Central memory CD4-positive, alpha-beta T cell (primary cell): ENCODE measurements at places on chromosomes 7 and 10.

DNA sequence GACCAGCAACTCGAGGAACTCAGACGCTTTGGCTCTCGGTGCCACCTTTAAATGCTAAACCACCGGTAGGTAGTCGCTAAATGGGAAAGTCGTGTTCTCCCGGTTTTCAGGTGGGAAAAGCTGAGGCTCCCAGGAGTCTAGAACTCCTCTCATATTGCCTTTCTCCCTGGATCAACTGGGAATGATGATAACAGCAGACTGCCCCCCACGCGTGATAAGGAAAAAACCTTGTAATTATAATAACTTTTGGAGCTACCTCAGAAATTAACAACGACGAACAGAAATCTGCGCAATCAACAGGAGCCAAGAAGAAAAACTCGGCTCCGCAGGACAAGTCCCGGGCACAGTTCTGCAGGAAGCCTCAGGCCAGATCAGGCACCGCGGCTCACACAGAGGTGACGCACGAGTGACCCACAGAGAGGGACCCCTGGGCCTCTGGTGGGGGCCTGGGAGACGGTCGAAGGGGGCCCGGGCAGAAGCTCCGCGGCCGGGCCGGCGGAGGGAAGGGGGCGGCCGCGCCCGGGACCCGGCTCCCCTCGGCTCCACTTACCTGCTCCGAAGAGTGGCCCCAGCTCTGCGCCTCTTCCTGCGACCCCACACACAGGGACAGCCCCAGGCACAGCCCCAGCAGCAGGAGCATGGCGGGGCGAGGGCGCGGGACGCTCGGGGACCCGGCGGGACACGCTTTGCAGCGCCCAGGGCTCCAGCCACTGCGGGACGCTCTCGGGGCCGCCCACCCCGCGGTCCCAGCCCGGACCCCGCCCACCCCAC is at the start of gene ITIH5:
Gene ITIH5, minus strand, starts transcription at position 714 of the 771 bp plus-strand sequence. Its CDS starts 74 bp downstream, at position 640.
- no peak for DNase-seq

DNA sequence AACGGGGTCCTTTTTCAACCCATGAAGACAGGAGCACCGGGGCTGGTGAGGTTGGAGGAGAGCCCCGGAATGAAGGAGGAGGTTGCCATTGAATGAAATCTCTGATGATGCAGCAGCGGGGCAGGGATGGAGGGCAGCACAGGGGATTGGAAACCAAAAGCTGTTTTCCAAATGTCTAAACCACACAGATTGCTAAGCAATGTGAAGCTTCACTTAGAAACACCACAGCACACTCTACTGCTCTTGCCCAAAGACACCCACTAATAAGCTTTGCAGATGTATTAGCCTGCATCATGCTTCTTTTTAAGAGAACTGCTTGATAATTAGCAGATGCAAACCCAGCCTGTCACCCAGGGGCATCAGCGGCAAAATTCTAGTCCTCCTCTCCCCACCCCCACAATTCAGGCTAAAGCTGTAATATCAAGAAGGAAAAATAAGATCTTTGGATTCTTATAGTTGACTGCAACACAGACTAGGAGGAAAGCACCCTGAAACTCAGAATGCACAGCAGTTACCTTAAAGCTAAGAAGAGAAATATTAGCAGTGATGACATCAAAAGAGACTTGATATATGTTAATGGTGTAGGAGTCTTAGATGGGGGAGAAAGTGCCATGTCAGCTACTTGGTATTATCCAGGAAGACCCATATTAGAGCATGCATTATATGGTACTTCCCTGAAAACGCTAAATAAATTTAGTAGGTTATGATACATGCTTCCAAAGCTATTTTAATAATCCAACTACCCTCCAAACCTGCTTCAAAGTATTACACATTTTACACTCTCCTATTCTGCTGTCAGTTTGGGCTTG is 666.7 kb downstream of the KCNMA1 start:
- DNase-seq, result no peak

- DNase-seq, result no peak
Measured at GRCh38 chr7:12504149-12504548, 66.4 kb upstream of the SCIN start.

GRCh38 chr7:14047709-14048399 is 58.4 kb upstream of the ETV1 start:
- no peak for DNase-seq

GRCh38 chr10:75111907-75112679 is 637 bp downstream of the SAMD8 start:
- DNase-seq, result peak; percentile 50

- DNase-seq, result no peak
Measured at GRCh38 chr10:67912331-67912946, 28.0 kb downstream of the SIRT1 start.

- no peak for DNase-seq
Measured at GRCh38 chr10:79449181-79450146, 4.0 kb upstream of the ZCCHC24 start.

DNA sequence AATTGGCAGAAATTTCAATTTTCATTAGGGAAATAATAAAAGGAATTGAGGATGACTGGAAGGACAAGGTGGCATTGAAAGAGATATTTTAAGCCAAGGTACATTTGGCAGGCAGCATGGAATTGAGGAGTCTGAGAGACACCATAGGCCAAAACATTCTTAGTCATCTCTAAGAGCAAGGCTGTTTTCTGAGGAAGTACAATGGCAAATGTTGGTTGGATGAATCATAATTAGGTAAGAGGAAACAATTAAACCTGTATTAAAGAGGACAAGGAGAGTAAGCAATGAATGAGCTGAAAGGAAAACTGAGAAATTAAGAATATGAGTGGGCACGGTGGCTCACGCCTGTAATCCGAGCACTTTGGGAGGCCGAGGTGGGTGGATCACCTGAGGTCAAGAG is 86.3 kb downstream of the MRPL32 start:
- no peak for DNase-seq

DNA sequence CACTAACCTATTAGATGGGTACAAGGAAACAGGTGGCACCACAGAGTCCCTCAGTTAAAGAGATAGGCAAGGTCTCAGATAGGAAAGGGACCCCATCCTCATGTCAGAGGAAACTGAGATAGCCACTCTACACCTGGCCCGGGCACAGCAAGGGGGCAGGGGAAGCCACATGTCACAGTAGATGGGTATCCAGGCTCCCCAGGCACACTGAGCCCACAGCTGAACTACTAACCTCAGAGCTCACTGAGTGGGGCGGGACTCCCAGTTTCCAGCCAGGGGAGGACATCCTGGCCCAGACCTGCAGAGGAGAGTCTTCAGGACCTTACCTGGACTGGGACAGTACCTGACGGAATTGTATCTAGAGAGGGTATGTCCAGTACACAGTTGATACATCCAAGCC is 3.7 kb upstream of the CDHR1 start:
- no peak for DNase-seq

DNA sequence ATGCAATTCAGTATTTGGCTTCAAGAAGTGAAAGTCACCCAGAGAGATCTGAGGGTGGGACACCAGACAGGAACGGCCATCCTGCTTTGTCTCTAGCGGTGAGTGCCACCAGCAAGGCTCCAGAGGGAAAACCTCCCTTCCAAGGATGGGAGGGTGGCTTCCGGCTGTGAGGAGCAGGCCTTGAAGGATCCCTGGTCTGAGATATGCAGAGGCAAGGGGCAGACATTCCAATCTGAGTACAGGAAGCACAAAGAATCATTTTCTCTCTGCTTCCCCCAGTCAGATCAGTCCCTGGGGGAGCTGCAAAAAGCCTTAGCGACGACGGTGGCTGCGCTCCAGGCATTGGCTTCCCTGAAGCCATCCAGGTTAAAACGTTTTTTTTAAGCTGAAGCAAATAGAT is 167.4 kb downstream of the TEX36 start:
- no peak for DNase-seq

GRCh38 chr10:6426317-6426716 is 153.8 kb downstream of the PRKCQ start:
- DNase-seq, result no peak

GRCh38 chr7:155464948-155465739 is 7.2 kb downstream of the EN2 start:
- no peak for DNase-seq

GRCh38 chr10:6197321-6197720 is 5.4 kb upstream of the PFKFB3 start:
- no peak for DNase-seq

- DNase-seq, result no peak
Measured at GRCh38 chr10:57917019-57917418, 350.7 kb downstream of the IPMK start.

DNA sequence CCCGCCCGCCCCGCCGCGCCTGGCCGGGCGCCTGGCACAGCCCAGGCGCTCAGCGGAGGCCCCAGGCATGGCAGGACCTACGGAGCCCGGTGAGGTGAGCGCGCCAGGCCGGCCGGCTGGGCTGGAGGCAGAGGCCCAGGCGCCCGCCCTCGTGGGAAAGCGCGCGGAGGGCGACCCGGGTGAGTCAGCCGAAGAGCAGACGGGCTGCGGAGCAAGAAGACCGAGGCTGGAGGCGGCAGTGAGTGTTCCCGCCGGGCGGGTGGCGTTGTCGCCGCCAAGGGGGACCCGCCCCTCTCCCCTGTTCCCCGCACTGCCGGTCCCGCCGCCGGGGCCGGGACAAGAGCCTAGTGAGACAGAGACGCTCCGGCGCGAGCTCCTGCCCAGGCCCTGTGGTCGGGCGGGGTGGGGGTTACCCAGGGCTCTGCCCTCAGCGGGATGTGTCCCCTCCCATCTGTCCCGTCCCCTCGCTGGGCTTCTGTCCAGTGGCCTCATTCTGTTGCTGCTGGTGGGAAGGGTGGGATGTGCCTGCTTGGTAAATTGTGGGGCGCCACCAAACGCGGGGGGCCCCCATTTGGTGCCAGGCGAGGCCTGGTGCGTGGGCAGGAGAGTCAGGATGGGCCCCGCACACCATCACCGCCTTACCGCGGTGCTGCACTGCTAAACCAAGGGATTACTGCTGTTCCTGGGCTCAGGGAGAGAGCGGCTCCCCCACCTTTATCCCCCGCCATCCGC is 17.0 kb upstream of the NODAL start:
- DNase-seq, result no peak

GRCh38 chr7:97317575-97317974 is 200.1 kb downstream of the SDHAF3 start:
- DNase-seq, result no peak

GRCh38 chr10:97057491-97058235 is 128.1 kb downstream of the SLIT1 start:
- DNase-seq, result no peak

DNA sequence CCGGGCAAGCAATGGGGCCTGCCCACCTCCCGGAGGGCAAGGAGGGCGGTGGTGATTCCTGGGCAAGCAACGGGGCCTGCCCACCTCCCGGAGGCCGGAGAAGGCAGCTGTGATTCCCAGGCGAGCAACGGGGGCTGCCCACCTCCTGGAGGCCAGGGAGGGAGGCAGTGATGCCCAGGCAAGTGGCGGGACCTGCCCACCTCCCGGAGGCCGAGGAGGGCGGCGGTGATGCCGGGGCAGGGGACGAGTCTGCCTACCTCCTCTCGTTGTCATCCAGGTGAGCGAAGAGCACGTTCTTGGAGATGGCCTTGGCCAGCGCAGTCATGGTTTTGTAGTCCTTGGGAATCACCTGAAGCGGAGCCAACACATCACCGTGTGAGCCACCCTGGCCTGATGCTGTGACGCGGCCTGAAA is 49.5 kb upstream of the DNAAF5 start:
- no peak for DNase-seq

DNA sequence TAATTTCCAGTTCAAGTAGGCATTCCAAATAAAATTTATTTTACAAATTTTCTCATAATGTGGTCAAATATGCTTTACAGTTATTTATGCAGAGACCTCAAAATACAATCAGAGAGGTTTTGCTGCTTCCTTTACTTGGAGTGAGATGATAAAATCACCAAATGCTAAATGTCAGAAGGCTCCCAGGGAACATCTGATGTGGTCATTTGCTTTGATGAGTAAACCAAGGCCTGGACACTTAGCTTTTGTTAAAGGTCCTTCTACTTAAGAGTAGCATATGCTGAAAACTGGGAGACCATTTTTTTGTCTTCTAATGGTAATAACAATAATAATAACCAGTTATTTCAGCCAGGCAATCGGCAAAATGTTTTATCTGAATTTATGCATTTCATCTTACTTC is 60.6 kb upstream of the AKR1E2 start:
- DNase-seq, result no peak

DNA sequence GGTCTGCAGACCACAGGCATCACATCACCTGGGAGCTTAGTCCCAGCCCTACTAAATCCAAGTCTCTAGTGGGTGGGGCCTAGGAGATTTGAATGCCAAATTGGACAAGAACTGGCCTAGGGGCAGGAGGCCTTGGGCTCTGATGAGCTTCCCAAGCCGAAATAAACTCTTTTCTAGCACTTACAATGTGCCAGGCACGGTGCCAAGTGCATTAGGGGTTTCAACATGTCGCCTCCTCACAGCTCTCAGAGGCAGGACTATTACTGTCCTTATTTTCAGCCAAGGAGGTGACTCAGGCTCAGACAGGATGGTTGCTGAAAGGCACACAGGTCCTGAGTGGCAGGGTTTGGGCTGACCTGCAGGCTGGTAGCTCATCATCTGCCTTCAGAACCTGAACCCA is 9.2 kb upstream of the CPA1 start:
- no peak for DNase-seq

GRCh38 chr7:5489991-5490536 is 66.4 kb upstream of the TNRC18 start:
- no peak for DNase-seq

- DNase-seq, result no peak
Measured at GRCh38 chr10:85647741-85648140, 718.9 kb downstream of the GRID1 start.

- DNase-seq, result no peak
Measured at GRCh38 chr10:129936266-129936922, 27.7 kb downstream of the EBF3 start.

GRCh38 chr10:23777153-23777552 is 338.3 kb downstream of the OTUD1 start:
- no peak for DNase-seq

DNA sequence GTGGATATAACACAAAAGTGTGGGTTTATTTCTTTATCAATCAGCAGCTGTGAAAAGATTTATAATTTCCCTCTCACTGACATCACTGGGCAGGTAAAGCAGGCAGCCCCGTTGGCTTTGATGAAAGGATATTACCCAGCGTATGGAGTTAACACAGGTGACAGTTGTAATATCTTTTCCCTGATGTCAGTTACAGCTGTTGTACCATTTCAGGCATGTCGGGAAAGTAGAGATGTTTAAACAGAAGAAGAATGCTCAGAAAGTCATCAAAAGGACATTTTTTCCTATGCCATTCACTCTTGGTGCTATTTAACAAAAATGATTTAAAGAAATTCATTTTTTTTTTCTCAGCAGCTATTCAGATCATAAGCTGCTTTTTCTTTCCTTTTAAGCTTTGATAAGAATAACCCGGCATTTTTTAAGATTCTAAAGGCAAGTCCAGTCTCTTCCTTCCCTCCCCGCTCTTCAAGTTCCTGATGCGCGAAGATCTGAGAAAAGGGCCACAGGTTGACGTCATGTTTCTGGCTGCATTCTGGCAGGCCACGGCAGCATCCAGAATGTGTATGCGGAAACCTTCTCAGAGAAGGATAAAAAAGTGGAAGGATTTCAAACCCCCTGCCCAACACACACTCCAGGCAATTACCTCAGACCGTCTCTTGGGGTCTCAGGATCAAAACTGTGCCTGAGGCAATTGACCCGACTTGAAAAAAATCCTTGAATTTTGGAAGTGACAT is 32.5 kb upstream of the ADAM12 start:
- DNase-seq, result no peak

- no peak for DNase-seq
Measured at GRCh38 chr7:80896906-80897598, 21.8 kb downstream of the SEMA3C start.

GRCh38 chr7:25849500-25850184 is 302.4 kb upstream of the NFE2L3 start:
- no peak for DNase-seq

- no peak for DNase-seq
Measured at GRCh38 chr7:128879939-128880746, 17.5 kb downstream of the ATP6V1F start.
